Activated CD4-positive, alpha-beta memory T cell treated with anti-CD3 and anti-CD28 coated beads for 36 hours (primary cell): ENCODE measurements at places on chromosomes 12 and 14.

DNA sequence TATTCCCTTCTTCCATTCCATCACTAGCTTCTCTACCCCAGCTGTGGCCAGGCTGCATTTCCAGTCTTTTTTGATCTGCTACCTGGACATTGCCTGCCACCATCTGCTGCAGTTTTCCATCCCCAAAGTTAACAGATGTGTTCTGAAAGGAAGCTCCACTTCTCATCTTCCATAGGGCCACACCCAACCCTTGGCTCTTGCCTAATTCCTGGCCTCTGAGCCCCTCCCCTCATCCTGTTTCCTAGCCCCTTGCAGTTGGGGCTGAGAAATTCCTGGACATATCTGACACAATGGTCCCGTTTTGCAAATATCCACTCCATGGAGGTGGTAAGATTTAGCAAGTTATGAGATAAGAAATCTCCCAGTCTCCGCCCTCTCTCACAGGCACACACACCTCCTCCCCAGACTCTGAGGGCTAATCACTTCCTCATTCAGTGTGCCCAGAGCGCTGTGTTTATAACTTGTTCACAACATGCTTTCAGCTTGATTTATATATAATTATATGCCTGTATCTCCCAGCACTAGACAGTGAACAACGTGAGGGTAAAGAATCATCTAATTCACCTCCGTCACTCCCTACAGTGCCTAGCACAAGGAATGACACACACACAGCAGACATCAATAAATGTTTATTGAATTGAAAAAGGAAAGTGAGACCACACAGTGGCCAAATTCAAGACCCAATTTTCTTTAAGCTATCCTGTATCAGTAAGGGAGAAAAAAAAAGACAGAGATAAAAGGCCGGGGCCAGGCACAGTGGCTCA, 13.4 kb downstream of the SMUG1 start:
- DNase-seq = no peak

DNA sequence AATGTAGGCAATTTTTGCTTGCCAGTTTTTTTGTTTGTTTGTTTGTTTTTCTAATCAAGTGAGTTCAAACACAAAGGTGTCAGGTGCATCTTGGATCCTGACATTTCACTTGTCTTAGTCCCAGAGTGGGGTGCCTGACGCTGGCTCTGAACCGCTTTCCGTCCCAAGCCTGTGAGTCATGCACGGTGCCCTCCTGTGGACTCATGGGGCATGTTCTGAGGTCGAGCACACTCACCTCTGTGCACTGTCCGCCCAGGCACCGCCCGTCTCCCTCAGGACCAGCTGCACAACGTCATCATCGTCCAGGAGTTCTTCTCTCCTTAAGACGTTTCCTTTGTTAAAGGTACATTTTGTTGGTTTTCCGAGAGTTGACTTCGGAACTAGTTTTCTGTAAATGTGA, 98.2 kb downstream of the GLT1D1 start:
- DNase-seq = no peak

- DNase-seq = no peak
These were observed 1.8 kb downstream of the BAG5 start for GRCh38 chr14:103560691-103561090.

DNA sequence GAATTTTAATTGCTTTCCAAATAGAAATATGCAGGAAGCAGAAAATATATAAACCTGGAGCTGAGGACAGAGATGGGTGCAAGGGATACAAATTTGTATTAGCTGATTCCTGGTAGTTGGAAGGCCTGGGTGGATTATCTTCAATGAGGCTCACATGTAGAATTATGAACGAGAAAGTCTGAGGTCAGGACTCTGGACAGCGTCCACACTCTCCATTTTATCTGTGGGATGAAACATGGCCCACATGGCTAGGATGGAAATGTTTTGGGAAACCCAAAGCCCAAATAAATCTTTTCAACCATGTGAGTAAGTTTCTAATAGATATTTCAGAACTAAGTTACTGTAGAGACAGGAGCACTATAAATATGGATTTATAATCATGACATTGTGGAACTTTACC, 256.1 kb downstream of the APAF1 start:
- no peak for DNase-seq

DNA sequence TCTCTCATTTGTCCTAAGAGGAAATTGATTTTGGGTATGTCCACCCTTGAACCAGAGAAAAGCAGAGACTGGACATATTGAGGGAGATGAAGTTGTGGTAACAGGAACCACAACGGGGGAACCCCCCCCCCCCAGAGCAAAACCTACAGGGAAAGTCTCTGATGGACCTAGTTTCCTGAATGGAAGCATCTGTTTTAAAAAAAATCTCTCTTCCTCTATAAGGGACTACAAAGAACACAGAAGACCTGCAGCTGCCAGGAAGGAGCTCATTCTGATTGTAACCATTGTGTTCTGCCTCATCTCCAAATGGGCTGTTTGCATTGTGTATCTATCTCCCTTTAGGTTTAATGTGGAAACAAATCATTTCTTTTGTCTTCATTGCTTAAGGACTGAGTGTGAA, 13.4 kb downstream of the C1S start:
- no peak for DNase-seq

DNA sequence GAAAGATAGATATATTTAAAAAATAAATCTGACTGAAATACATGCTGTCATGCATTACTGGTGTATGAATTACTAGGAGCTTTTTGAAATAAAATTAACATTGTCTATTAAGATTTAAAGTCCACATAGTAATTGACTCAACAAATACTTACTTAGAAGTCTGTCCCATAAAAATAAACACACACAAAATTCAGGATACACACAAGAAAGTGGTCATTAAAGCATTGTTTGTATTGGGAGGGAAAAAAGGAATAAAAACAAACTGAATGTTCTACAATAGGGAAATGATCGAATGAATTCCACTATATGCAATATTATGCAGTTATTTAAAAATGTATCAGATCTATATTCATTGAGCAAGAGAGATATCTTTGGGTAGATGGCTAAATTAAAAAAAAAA, 118.9 kb downstream of the SLC38A1 start:
- DNase-seq = no peak

- peak; percentile 61 for DNase-seq
These were observed 19.5 kb upstream of the TTC9 start for GRCh38 chr14:70622111-70622712.

DNA sequence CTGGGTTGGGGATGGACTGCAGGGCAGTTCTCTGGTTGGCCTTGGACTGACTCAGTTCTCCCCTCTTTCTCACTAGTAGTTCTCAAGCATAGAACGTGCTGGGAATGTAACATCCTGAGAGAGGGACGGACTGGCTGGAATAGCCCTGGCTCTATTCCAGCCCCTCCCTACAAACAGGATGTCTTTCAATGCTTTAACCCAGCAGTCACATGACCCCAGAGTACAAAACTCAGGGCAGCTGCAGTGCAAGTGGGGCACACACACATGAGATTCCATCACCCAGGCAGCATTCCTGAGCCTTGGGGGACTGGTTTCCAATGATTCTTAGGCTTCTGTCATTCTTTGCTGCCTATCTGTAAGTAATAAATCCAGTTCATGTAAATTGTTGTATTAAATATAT, 1.6 kb upstream of the ACOT6 start:
- no peak for DNase-seq

GRCh38 chr12:25839470-25839869, 119.0 kb upstream of the RASSF8 start:
- DNase-seq = no peak

- DNase-seq = peak; percentile 50
These were observed 8.7 kb downstream of the SYNE3 start for GRCh38 chr14:95507701-95508103.

- DNase-seq = no peak
These were observed 228.4 kb upstream of the OTX2 start for GRCh38 chr14:57038689-57039088.

DNA sequence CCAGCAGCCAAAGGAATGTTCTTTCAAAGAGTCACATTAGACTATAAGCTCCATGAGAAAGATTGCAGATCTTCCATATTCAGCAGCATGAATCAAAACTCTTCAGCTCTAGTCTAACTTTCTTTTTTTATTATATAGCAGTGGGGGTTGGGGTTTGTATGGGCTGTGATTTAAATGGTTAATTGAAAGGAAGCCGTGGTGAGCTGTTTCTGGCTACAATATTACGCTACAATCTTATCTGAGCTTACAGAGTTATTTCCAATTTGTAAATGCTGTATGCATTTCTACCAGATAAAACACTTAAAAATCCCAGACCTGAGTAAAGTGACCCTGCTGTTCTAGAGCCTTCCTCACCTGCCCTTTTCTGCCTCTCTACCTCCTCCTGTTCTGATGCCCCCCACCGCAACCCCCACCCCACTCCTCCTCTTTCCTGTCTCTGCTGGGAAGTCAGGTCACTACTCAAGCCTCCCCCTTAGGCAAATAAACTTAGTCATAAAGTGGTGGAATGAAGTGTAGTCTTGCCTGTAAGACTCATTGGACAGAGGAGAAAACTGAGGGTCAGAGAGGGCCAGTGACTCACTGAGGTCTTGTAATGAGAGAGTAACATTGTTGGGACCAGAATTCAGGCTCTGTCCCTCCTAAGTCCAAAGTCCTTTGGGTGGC, 1089.5 kb downstream of the BCL11B start:
- DNase-seq = peak; percentile 82

DNA sequence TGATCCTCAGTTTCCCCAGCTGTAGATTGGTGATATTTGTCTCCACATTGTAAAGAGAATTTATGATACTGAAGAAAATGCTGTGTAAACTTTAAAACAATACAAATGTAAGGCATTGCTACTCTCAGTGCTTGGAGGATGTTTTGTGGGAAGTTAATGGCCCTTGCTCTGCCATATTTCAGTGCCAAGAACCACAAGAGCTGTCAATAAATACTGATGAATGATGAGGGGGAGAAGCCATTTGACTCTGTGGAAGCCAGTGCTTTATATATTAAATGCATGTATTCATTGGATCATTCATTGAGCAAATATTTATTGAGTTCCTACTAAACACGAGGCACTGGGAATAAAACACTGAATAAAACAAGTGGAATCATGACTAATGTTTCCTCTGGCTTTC, 30.8 kb downstream of the CACNA1C start:
- DNase-seq = no peak

GRCh38 chr12:24861766-24862540, 86.9 kb downstream of the BCAT1 start:
- DNase-seq = no peak

- peak; percentile 72 for DNase-seq
These were observed 30.3 kb upstream of the ADIPOR2 start for GRCh38 chr12:1660304-1661187.

DNA sequence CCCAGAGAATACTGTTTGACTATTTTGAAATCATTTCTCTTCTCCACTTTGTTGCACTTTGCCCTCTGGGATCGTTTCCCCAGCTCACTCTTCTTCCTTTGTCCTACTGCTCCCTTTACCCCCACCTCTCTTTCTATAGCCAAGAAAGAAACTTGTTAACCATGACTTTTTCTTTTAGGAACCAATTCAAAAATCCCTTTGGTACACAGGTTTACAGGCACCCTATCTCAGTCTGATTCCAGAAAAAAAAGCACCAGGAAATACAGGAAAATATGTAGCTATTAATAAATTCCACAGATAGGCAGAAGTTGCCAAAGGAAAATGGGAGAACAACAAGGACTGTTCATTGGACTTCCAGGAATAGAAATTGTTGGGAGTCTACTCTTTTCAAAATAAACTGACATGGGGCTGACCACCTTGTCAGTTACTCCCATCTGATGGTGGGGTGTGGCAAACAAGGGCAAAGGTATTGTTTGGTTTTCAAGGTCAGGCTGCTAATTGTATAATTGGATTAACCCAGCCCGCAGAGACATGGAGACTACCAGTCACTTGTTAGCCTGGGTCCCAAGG, 82.4 kb downstream of the CRADD start:
- DNase-seq = no peak

- DNase-seq = peak; percentile 21
These were observed 77.1 kb upstream of the ACTN1 start for GRCh38 chr14:69055999-69056788.
